ENCODE measurements at places on chromosomes 7 and 10.

- no peak for DNase-seq
Observed at GRCh38 chr7:69600710-69601519, 2.6 kb downstream of the AUTS2 start.

- no peak for DNase-seq
Observed at GRCh38 chr7:26508917-26509316, 217.3 kb downstream of the SNX10 start.

- DNase-seq = no peak
Observed at GRCh38 chr10:49740346-49741107, 21.6 kb downstream of the OGDHL start.

DNA sequence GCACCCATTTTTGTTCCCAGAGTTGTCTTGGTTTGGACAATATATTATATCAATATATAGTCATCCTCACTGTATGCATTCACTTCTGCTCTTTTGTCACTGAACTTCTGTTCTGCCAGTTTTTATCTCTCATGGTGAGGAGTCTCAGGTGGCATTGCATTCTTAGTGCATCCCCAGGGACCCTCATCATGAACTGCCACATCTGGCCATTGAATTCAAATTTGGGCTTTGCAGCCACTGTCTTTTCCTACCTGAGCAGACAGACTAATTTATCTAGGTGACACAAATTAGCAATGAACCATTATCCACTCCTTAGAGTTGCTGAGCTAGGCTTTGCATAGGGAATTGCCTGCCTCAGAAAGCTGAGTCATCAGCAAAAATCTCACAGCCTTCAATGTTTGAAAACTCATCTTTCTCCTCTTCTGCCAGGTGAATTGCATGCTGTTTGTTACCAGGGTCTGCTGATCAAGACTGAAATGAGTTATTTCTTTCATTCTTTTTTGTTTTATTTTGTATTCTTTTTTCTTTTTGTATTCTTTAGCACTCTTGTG is 316.8 kb upstream of the MTPN start:
- DNase-seq = no peak

- no peak for DNase-seq
Observed at GRCh38 chr10:89001024-89001728, 10.6 kb downstream of the FAS start.

- no peak for DNase-seq
Observed at GRCh38 chr10:8428654-8429053, 374.2 kb downstream of the GATA3 start.

GRCh38 chr7:112869111-112869774 is 79.0 kb upstream of the TMEM168 start:
- peak; percentile 31 for DNase-seq

DNA sequence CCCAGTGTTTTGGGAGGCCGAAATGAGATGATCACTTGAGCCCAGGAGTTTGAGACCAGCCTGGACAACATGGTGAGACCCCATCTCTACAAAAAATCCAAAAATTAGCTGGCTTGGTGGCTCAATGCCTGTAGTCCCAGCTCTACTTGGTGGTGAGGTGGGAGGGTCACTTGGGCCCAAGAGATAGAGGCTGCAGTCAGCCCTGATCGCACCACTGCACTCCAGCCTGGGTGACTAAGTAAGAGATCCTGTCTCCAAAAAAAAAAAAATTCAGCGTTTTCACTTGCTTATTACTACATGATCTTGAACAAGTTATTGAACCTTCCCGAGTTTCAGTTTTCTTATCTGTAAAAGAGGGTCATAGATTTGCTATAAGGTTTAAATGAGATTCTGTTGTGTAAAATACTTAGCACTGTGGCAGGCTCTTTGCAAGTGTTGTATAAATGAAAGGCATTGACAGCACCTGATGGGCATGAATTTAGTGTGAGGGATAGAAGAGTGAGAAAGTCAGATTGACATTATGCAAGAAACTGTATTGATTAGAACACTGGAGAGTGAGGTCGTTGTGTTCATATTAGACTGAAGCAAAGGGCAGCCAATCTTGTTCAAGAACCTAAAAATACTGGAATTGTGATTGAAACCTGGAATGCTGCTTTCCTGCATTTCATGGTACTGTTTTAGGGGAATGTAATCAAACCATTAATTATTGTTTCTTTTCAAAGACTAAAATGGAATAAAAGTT is 136.8 kb downstream of the LCOR start:
- no peak for DNase-seq

- DNase-seq = no peak
Observed at GRCh38 chr7:156160811-156161210, 348.5 kb upstream of the SHH start.

GRCh38 chr10:114982989-114983388 is 45.0 kb downstream of the TRUB1 start:
- DNase-seq = no peak

DNA sequence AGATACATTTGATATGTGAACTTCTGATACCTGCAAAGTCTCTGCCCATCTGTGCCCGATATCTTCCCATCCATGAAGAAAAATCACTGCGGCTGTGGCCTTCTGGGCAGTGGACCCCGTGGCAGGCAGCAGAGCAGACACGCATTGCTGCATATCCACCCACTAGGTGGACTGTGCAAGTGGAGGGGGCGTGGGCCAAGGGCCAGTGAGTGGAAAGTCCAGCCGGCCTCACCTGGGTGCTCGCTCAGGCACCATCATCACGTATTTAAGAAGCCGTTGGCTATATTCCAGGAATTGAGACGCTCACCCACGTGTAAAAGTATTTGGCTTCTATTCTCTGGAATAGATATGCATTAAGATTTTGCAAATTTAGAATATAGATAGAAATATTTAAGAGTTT is 30.8 kb upstream of the SLC13A1 start:
- DNase-seq = no peak

- no peak for DNase-seq
Observed at GRCh38 chr10:124071141-124071540, 22.3 kb downstream of the CHST15 start.

DNA sequence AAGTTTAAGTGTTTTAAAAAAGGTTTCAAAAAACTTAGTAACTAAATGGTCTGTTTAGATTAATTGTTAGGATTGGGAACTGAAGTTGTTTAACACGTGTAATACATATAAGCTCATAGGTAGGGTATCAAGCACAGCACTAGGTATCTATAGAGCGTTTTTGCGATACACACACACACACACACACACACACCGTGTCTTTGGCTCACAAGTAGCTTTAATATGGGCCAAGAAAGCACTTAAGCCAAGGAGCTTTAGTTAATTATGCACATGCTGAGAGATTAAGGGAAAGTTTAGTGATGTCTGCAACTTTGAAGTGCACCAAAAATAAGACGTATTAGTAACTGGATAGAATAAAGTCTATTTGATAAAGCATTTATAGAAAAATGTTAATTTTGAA is 93.8 kb upstream of the CNTNAP2 start:
- DNase-seq = no peak

DNA sequence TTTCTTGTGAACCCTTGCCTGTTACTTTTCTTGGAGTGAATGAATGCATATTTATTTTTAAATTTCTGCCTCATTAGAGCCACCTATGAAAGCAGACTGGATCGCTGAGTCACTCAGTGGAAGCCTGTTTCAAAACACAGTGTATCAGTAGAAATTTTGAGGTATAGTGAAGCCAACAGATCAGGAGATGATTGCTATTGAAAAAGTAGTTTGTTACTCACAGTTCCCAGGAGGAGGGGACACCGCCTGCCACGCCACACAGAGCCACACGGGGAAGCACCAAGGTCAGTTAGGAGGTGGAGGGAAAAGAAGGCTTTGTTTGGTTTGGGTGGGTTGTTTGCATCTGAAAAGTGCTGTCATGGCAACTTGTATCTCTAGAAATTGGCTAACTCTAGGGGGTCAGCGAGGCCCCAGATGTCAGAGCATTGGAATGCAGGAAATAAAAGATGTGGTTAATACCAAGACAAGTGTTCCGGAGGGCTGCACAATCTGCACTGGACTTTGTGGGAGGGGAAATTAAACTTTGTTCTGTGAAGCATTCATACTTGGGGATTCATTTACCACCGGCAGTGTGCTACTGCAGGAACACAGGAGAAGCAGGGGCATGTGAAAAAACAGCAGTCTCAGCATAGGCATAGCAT is 106.4 kb upstream of the SDK1 start:
- no peak for DNase-seq

DNA sequence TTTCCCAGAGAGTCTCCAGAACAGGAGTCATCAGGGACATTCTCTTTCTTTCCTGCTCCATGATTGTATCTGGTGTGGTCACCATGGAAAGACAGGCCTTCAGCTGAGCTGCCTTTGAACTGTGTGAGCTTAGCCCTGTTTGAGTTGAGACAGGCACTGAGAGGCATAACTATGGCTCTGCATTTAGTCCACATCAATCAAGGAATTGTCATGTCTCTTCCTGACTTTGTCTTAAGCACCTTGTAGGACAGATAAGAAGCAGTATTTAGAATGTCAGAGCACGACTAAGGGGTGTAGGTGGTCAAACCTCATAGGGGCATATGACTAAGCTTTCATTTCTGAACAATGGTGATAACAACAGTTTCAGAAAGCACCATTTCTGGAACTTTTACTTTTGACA is 53.5 kb downstream of the EPDR1 start:
- DNase-seq = no peak

DNA sequence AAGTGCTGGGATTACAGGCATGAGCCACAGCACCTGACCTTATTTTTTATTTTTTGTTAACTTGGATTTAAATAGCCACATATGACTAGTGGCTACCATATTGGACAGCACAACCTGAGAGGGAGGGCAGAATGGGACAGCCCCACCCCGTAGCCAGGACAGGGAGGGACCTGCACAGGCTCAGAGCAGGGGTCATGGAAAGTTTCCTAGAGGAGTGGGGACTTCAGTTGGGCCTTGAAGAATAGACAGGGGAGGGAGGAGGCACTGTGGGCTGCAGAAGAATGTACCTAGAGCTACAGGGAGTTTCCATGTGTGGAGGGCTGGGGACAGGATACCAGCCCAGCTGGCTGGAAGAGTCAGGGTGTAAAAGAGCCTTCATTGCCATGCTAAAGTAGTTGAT is 8.8 kb downstream of the TRIM8 start:
- DNase-seq = no peak

DNA sequence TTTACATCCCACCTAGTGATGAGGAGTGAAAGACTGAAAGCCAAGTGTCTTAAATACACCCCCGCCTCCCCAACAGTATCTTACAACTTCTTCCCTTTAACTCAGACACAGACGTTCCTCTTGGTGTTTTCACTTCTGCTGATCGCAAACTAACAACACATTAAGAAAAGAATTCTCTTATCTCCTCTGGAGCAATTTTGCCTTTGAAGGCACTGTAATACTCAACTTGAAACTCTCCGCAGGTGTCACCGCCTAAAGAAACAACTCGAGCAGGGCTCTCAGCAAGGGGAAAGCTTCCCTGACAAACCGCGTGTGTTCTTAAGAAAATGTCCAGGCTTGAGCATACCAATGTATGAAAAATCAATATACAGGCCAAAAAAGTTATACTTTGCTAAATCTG is 452 bp downstream of the SEMA3C start:
- DNase-seq = no peak

DNA sequence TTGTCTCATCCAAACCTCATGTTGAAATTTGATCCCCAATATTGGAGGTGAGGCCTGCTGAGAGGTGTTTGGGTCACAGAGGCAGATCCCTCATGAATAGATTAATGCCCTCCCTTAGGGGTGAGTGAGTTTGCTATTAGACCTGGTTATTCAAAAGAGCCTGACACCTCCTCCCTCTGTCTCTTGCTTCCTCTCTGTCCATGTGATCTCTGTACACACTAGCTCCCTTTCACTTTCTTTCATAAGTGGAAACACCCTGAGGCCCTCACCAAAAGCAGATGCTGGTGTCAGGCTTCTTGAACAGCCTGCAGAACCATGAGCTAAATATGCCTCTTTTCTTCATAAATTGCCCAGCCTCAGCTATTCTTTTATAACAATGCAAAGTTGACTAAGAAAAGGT is 447.1 kb downstream of the MDFIC start:
- DNase-seq = no peak

GRCh38 chr10:21230219-21230618 is 295.3 kb downstream of the SKIDA1 start:
- no peak for DNase-seq

GRCh38 chr7:30353932-30354607 is 69.7 kb downstream of the ZNRF2 start:
- DNase-seq = no peak

DNA sequence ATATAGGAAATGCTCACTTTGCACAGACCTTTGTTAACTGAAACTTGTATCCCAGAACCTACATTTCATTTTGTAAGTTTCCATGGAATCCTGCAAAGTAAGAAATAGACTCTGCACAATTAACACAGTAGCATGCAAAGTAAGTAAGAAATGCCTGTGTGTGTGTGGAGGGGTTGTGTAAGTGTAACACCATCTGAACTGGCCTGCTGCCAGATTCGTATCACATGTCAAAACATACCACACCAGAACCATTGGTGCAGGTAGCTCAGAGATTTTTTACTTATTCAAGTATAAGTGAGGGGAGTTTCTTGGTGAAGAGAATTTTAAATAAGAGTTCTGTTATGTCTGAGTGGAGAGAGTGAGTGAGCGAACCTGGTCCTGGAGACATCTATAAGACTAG is 17.9 kb upstream of the DDX21 start:
- no peak for DNase-seq

DNA sequence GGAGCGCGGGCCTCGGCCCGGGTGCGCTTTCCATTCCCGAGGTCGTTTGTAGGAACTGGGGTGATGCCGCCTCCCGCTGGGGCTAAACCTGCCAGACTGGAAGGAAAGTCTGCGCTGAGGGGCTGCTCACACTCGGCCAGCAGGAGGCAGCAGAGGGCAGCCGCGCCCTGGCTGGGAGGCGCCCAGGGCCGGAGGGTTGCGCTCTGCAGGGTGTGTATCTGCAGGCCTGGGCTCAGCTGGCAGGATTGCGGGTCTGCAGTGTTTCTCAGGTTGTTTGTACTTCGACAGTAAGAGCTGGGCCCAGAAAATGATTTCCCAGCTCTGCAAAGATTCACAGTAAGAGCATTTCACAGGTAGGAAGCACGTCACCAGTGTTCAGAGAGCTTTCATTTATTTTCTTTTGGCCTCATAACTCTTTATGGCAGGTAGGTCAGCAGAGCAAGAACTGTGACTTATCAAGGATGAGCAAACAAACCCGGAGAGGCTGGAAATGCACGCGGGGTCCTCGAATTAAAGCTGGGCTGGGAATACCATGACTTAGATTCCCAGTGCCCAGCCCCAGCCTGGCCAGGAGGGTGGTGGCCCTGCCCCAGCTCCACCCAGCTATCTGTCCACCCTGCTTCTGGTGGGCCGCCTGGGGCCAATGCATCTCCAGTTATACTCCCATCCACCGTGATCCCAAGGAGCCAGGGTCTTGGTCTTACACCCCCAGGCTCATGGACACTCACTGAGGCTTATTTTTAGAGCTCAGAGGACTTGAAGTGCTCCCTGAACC is 15.2 kb upstream of the PPP2R2D start:
- DNase-seq = peak; percentile 71

DNA sequence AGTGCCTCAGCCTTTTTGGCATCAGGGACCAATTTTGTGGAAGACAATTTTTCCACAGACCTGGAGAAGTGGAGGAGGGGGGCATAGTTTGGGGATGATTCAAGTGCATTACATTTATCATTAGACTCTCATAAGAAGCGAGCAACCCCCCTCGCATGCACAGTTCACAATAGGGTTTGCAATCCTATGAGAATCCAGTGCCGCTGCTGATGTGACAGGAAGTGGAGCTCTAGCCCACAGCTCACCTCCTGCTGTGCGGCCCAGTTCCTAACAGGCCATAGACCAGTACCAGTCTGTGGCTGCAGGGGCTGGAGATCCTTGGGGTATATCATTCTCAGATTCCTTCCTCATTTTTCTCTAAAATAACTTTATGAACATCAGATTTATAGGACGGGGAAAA is 50.8 kb downstream of the ATAD1 start:
- no peak for DNase-seq

- DNase-seq = no peak
Observed at GRCh38 chr10:47076949-47077361, 165.7 kb downstream of the PTPN20 start.

GRCh38 chr10:65396997-65397396 is 1528.8 kb upstream of the LRRTM3 start:
- no peak for DNase-seq
